ENCODE measurements at places on chromosomes 13 and 19.

GRCh38 chr13:28324181-28324789 lies 170.6 kb downstream of the FLT1 start:
- DNase-seq: peak; percentile 9

GRCh38 chr13:74675182-74675581 lies 541.0 kb upstream of the KLF12 start:
- no peak for DNase-seq

DNA sequence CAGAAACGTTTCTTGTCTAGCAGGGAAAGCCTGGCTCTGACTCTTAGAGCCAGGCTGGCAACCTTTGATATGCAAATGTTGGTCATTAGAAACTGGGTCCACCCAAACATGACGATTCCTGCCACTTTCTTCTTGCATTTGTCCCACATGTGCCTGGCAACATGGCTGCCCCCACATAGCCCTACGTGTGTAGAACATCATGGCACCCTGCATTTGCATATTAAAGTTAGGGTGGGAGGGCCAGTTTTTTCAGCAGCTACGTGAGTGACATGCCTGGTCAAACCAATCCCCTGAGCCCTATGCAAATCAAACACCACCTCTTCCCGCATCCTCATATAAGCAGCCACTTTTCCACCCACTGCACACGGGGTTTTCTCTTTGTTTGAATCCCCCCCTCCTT lies 95.0 kb downstream of the LIG4 start:
- no peak for DNase-seq

DNA sequence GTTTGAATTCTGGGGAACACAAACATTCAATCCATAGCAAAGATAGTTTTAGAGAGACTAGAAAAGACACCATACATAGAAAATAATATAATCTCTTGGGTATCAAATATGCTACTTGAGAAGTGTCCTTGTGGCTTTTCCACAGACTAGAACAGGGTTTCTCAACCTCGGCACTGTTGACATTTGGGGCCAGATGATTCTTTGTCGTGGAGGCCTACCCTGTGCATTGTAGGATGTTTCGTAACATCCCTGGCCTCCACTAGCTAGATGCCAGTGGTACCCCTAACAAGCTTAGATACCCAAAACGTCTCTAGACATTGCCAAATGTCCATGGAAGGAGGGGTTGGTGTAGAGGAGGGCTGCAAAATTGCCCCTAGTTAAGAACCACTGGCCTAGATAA lies 2.2 kb upstream of the ESD start:
- no peak for DNase-seq

DNA sequence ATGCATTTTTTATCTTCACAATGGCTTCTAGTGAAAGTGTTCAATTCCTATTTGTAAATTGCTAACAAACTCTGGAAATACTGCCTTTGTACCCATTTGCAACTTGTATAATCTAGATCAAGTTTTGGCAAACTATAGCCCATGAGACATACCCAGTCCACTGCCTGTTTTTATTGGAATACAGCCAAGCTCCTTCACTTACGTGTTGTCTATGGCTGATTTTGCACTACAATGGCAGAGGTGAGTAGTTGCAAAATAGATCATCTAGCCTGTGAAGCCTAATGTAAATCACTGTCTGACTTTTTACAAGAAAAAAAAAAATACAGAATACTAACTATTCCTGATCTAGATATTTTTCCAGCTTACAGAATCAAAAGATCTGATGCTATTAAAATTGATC lies 37.1 kb downstream of the DZIP1 start:
- DNase-seq: no peak

GRCh38 chr13:44296856-44297255 lies 76.8 kb upstream of the SERP2 start:
- DNase-seq: no peak

DNA sequence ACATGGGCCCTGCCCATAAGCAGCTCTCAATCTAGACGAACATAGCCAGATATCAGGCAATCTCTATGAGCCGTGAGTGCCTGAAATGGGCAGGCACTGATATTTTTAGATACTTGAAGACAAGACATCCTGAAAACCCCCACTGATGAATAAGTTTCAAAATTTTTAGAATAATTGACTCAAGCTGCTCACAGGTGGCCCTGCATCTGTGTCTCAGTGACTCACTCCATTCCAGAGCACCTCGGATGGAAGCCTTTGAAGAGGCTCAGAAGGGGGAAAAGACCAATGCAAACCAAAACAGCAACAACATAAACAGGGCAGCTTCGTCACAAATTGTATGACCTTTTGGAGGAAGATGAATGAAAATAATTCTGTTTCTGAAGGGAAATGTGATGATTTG lies 42.8 kb upstream of the SLC46A3 start:
- DNase-seq: no peak

DNA sequence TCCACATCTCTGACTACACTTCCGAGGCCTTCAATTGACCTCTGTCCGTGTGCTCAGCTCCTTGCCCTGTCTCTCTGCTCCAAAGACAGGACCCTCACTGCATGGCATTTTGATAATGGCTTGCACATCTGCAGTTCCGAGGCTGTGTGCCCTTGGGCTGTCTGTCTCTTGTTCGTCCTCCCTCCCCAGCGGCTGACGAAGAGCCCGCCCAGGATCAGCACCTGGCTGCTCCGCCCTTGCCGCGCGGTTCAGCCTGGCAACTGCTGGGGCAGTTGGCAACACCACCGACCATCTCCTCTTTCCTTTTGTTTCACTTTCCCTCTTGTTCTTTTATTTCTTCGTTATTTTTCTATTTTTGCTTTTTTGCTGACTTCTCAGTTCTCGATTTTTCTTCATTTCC lies 270.4 kb downstream of the TEX29 start:
- no peak for DNase-seq

GRCh38 chr19:1171755-1172352 lies 2.2 kb downstream of the SBNO2 start:
- DNase-seq: no peak

GRCh38 chr19:13102416-13102665 lies 317 bp downstream of the LYL1 start:
- no peak for DNase-seq

GRCh38 chr19:3084943-3085342 lies 9.2 kb upstream of the GNA11 start:
- DNase-seq: no peak

GRCh38 chr19:17289489-17289888 lies 7.8 kb downstream of the ANKLE1 start:
- no peak for DNase-seq

DNA sequence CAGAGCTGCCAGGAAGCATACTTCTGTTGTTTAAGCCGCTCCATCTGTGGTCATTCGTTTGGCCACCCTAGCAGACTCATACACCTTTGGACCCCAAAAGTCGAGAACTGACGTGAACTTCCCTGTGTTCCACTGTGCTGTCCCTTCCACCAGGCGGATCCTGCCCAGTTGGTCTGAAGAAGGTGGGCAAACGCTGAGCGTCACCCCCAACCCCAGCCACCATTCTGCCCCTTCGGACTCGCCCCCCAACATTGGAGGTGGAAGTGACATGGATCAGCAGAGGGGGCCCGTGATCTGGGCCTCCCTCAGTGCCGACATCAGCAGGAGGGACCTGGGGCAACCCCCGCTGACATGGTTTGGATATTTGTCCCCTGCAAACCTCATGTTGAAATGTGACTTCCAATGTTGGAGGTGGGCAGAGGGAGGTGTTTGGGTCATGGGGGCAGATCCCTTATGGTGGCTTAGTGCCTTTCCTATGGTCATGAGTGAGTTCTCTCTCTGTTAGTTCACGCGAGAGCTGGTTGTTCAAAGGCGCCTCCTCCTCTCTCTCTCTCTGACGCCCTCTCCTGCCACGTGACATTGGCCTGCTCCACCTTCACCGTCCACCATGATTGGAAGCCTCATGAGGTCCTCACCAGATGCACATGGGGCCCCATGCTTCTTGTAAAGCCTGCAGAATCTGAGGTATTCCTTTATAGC lies 93.6 kb upstream of the ZNF507 start:
- no peak for DNase-seq

GRCh38 chr13:28586439-28587173 lies 72.3 kb upstream of the POMP start:
- no peak for DNase-seq

GRCh38 chr19:29084266-29084665 lies 128.7 kb downstream of the UQCRFS1 start:
- DNase-seq: no peak

DNA sequence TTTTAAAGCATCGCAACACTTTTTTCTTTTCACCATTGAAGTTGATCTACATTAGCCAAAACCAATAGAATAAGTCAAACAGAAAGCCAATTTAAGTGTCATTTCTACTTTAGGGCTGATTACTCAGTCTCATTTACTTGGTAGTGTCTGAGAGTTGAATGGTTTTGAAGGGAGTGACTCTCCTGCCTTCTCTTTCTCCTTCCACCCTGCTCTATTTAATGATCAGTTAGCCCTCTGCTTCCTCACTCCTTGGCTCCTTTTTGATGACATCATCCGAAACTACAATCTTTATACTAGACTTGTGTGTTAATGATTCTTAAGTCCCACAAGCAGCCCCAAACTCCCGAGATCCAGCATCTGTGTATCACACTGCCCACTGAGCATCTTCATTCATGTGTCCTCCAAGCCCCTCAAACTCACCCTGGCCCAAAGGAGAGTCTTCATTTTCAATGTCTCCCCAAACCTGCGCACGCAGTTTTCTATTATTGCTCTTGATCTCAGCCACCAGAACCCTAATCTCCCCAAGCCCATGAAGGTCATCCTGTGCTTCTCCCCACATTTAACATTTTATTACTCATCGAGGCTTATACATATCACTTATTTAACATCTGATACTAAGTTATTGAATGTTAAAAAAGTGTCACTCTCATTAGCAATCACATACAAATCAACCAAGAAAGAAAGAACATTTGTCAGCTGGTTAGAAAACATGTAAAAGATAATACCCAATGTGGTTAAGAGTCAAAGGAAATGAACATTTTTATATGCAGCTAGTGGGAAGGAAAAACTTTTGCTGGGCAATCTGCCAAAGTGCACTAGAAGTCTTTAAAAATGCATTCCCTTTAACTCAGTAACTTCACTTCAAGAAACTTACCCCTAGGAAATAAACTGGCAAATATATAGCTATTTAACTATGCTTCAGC lies 32.2 kb upstream of the ARGLU1 start:
- DNase-seq: no peak

DNA sequence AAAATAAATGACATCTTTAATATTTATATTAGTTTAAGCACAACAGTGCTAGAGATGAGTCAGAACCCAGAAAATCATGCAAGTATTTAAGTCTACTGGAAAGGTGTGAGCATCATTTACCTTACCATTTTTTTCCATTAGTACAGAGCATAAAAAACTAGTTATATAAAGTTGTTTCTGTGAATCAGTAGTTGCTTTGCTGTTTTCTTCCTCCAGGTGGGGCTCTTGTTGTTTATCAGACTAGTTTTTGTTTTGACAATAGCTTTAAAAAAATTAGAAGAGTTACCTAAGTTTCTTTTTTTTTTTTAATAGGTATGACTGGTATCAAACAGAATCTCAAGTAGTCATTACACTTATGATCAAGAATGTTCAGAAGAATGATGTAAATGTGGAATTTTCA lies 12.7 kb downstream of the SUGT1 start:
- DNase-seq: no peak

- DNase-seq: peak; percentile 81
Observed at GRCh38 chr13:27424246-27425157, at the start of gene GTF3A. Gene GTF3A, plus strand, starts transcription at chr13:27424619.
